ENCODE measurements at places on chromosomes 16 and 17.
A peak's percentile ranks its signal among the peaks of the same experiment; 100 is the strongest.

GRCh38 chr17:72236980-72237633, 116.3 kb downstream of the SOX9 start:
- no peak for DNase-seq

GRCh38 chr17:31530391-31530985, 139.0 kb downstream of the RAB11FIP4 start:
- no peak for DNase-seq

GRCh38 chr17:67931227-67931626, 65.0 kb downstream of the C17orf58 start:
- DNase-seq, result no peak

GRCh38 chr16:10387188-10387617, 1.3 kb downstream of the ATF7IP2 start:
- DNase-seq, result no peak

- no peak for DNase-seq
Measured at GRCh38 chr17:17303847-17304490, 796 bp downstream of the NT5M start.

DNA sequence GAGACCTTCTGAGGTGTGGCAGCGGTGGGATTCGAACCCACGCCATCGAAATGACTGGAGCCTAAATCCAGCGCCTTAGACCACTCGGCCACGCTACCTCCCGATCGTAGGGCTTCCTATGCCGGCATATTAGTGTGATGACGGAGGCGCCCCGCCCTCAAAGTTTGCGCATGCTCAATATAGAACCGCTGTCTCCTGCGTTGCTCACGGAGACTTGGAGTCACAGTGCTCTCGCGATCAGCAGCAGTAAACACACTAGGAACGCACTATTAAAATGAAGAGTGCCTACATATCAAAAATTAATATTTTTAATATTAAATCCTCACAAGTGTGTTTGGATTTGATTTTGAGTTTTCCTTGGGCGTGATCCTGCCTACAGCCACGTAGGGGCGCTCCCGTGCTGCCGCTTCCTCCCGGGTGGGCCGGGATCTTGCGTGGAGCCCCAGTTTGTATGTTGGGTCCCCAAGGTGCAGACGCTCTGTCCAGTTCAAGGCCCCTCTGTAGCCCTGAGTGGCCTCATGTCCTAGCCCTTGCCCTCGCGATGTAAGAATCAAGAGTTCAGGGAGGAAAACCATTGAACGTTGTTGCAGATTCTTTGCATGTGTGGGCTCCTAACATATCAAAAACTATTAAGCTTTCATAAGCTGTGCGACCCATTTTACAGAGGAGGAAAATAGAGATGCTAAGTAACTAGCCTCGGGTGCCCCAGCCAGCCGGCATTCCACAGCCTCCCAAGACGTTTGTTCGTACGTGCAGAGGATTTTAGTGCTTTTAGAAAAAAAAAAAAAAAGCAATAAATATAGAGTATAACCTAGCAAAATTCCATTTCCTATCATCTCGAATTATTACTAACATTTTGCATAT, 10.2 kb upstream of the EEF2K start:
- peak; percentile 92 for DNase-seq

- no peak for DNase-seq
Measured at GRCh38 chr16:30567160-30567990, 4.1 kb downstream of the ZNF688 start.

Measured in RPMI8226 (cell line).